IPS DF 19.7 (cell line): ENCODE measurements at places on chromosomes 12 and 14.

DNA sequence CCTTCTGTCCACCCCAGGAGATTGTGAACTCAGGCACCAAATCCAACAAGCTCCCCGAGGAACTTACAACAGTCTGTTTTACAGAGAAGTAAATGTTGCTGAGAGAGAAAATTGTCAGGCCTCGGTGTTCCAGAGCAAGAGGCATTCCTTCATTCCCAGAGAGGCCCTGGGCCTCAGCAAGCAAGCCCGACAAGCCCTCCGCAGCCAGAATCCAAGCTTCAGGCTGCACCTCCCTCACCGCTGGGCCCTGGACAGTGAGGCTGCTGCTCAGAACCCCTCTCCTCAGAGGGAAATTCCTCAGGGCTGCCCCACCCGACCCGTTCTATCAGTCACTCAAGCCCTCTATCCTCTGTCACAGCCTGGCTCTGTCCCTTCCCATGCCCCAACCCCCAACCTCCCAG, 56.4 kb downstream of the ZFP36L1 start:
- no peak for DNase-seq

GRCh38 chr14:79584679-79585078, 626.6 kb downstream of the DIO2 start:
- no peak for DNase-seq

- DNase-seq: no peak
These were observed 430.9 kb downstream of the PCNX1 start for GRCh38 chr14:71338153-71338552.

DNA sequence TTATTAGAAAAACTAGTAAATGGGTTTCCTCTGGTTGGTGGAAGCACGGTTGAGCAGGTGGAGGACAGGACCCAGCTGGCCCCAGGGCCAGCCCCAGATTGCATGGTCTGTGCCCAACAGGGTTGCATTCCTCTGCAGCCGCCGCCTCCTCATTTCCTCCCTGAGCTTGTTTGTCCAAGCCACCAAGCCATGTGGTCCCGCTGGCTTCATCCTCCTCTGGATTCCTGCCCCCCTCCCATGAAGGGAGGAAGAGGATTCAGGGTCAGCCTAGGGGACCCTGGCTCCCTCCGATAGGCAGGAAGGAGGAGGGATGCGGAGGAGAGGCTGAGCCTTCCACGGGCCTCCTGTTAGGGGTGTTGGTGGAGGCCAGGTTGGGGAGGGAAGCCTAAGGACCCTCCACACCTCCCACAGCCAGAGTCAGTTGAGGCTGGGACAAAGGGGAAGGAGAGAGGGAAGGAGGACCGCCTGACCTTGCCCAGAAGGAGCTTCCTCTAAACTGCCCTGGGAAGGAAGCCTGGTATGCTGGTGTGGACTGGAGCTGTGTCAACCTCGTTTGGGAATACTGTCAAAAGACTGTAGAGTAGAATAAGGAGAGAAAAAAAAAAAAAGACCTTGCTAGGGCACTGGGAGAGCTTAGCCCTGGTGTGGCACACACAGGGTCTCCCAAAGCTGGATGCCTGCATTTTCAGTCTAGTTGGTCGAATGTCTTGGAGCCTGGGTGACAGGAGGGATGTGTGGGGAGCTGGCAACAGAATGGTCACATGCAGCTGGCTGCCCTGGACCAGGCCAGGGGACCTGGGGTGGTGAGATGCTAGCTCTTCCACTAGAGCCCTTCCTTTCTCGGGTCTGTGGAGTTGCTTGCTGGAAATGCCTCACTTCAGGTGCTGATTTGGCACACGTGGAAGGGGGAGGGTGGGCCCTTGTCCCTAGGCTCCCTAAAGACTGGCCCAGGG, 42.4 kb downstream of the PLEKHG3 start:
- no peak for DNase-seq

DNA sequence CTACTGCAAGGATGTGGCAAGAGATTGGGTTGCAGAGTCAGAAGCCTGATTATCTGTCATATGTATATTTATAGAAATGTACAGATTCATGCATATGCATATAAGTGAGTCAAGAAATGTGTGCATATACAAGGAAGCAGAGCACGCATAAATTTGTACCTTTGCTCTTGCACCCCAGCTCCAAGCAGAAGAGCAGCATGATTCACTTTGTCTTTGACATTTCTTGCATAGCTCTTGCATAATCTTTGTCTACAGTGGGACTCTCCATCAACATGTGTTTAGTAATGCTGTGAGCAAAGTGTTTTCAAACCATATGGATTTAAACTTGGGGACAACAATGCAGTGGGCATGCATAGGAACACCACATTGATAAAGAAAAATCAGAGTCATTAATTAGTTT, 330.7 kb upstream of the DCN start:
- DNase-seq: no peak

- DNase-seq: no peak
These were observed 60.2 kb downstream of the LRCOL1 start for GRCh38 chr12:132550014-132550802.

DNA sequence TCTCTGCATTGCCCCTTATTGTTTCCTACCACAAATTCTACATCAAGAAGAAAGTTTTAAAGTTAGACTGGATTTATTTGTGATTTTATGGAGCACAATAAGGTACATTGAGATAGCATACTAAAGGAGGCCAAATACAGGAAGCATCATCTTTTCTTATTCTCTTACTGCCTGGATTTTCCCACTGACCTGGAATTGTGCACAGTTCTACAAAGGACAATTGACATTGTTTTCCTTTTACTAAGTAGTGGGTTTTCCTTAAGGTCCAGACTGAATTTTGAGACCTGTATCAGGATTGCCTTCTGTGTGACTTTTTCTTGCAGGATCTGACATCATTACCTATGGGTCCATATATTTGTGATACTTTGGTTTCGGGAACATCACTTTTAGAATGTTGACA, 18.8 kb upstream of the ZNF140 start:
- no peak for DNase-seq

- no peak for DNase-seq
These were observed 188.3 kb upstream of the C14orf180 start for GRCh38 chr14:104390941-104391901.

GRCh38 chr12:132561427-132562156, 48.8 kb downstream of the LRCOL1 start:
- no peak for DNase-seq

DNA sequence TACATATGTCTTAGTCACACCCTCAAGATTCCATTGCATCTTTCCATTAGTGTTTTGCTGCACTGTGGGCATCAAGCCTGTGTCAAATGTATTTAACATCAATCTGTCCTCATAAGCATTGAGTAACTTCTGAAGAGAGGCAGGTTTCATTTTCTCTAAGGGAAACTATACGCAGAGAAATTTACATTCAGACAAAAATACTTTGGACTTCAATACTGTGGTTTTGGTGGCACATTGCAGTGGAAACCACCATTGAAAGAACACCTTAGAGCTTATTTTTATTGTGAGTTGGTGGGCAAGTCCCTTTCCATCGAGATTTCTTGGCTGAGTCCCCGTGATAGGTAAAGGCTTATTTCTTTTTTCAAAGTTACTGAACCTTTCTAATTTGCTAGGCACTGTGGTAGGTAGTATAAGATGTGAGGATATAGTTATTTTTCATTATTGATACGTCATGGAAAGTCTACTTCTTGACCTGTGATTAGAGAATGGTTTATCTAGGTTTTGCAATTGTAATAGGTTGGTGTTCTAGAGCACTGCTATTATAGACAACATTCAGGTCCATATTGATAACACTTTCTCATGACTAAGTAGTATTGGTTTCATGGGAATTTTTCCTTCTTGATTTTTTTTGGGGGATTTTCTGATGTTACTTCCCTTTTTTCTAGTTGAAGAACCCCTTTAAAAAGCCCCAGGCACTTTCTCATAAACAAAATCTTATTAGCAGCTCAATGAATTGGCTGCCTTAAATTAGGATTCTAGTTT, 81.9 kb downstream of the CFAP54 start:
- DNase-seq: no peak
